Progenitor cell of endocrine pancreas (in vitro differentiated cells): ENCODE measurements at places on chromosomes 11 and 22. TPM values are rescaled to one million over a fixed set of nuclear protein-coding genes. Genes with fewer than 3 reads are reported as not detected.

DNA sequence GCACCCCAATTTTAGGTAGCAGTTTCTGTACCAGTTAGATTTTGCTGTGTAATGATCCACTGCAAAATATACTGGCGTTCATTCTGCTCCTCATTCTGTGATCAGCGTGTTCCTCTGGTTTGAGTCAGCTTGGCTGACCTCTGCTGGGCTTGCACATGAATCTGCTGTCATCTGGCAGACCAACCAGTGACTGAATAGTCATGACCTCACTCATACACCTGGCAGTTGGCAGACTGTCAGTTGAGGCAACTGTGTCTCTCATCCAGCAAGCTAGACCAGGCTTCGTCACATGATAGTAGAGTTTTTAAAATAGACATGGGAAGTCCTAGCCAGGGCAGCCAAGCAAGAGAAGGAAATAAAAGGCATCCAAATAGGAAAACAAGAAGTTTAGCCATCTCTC lies 316.3 kb upstream of the LARGE1 start:
- no peak for DNase-seq

DNA sequence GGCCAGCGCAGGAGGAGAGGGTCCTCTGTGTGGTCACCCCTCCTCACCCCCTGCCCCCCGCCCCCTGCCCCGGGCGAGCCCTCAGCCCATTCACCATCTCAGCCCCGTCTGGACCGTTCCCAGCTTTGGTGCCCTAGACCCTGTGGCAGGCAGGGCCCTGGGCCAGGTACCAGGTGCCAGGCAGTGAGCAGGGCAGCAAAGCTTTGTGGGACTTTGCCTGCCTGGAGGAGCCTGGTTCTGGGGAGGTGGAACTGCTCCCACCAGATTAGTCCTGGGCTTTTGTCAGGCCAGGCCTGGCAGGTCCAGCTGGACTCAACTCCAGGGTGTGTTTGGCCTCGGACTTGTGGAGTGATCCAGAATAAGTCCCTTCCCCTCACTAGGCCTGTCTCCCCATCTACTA lies 13.7 kb upstream of the MYRF start:
- no peak for DNase-seq

DNA sequence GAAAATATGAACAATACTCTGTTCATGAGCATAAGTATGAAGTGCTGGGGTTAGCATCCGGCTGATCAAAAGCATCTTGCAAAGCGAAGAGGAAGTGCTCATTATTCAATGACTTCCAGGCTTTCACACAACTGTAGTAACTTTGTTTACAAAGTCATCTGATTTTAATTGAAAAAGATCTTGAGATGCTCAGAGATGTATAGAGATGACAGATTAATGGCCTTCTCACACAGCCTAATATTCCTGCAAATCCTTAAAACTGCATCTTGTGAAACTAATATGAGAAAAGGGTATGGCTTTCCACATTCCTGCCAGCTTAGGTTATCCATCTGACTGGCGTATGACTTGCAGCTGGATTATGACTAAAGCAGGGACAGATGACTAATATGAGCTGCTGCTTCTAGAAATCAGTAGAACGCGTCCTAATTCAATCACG lies 125.4 kb downstream of the CASP12 start:
- DNase-seq: no peak

TEX54 gene
- total RNA-seq: not detected in 2 replicates

- DNase-seq: no peak
These were observed 16.8 kb downstream of the EED start for GRCh38 chr11:86261328-86261727.

OR10A2 gene
- not detected in 2 replicates for total RNA-seq

CYTH4 gene
- not detected in 2 replicates for total RNA-seq

- DNase-seq: no peak
These were observed 50.6 kb upstream of the TOP3B start for GRCh38 chr22:22032906-22033802.

GRCh38 chr22:32446321-32446720 lies 17.9 kb downstream of the BPIFC start:
- DNase-seq: no peak

APOL3 gene
- total RNA-seq: not detected in 2 replicates

DNA sequence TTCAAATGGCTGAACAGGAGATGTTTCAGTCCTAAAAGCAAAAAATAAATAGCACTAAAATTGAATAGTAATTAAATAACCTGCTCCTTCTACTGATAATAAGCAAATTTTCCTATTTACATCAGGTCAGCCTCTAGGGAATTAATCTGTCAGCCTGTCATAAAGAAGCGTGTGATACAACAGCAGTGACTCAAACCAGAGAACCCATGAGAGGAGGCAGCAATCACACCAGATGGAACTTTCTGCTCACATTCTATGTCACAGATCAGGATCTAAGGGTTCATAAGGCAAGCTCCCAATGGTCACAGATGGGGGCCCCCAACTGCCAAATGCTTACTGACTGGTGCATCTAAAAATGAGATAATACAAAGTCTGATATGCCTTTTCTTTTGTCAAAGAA lies 41.1 kb downstream of the RBFOX2 start:
- no peak for DNase-seq

- no peak for DNase-seq
These were observed 18.8 kb upstream of the INCENP start for GRCh38 chr11:62104816-62105653.

SLC36A4 gene
- 36.4 and 38.5 TPM in 2 replicates for total RNA-seq

- no peak for DNase-seq
These were observed 114.1 kb downstream of the SERGEF start for GRCh38 chr11:17898782-17899181.

PKNOX2 gene
- total RNA-seq: 32.8 and 39.9 TPM in 2 replicates

SCO2 gene
- total RNA-seq: 3.7 TPM in 1 of 2 replicates, not detected in the other

C22orf31 gene
- total RNA-seq: not detected in 2 replicates

- no peak for DNase-seq
These were observed 83.4 kb downstream of the SCN3B start for GRCh38 chr11:123570939-123571580.

RASSF10 gene
- total RNA-seq: 21.7 and 24.4 TPM in 2 replicates

DNA sequence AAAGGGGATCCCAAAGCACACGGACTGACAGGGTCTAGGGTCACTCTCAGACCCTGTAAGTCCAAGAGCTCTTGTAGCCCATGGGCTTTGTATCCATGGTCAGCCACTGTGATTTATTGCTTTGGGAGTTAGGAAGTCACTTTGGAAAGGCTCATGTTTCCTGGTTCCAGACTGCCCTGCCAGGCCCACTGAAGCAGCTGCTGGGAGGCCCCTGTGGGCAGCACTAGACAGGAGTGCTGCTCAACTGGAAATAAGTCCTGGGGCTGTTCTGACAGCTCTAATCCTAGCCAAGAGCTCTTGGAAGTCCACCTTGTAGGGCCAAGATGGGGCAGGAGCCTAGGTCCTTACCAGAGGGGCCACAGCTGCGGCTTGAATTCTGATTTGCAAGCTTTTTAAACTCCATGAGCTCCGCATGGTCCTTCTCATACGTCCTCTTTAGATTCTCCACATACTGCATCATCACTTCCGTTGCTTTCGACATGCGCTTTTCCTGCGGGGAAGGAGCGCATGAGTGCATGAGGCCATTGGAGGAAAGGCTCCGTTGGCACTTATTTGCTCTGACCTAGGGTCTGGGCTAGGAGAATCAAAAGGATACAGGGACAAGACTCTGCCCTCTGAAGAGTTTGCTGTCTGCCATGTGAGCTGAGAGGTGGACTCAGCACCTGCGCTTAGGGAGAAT lies 32.2 kb upstream of the LYVE1 start:
- DNase-seq: no peak

- no peak for DNase-seq
These were observed 1.1 kb upstream of the GCAT start for GRCh38 chr22:37806409-37807333.

DNA sequence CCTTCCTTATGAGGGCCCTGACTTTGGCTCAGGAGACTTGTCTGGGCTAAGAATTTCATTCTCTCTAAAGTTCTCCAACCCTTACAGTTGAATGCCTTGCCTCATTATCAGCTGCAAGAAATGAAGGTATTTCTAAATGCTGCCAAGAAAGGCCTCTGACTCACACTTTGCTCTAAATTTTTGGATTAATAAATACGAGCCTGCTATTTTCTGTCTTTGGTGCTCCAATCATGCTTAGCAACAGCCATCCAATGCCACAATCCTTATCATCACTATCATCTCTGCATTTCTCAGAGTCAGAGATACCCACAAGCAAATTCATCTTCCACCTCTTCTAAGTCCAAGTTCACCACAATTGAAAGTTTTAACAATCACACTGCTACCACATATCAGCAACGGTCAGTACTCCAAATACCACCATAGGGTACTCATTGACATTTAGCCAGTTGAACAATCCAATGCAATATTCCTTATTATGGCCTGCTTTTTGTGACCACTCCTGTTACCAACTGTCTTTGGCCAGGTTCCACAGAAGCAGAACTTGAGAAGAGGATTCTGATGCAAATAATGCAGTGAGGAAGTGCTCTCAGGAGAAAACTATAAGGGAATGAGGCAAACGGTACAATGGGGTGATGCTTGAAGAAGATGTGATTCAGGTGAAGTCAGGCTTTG lies 5.7 kb downstream of the PATE2 start:
- no peak for DNase-seq

HTR3B gene
- total RNA-seq: not detected in 2 replicates

- no peak for DNase-seq
These were observed 32.4 kb downstream of the SPECC1L start for GRCh38 chr22:24303007-24303406.

PAMR1 gene
- 0.38 and 0.64 TPM in 2 replicates for total RNA-seq

GRCh38 chr11:71282581-71283351 lies 30.4 kb upstream of the SHANK2 start:
- DNase-seq: no peak

TRIM51 gene
- not detected in 2 replicates for total RNA-seq

P2RY6 gene
- total RNA-seq: 0.13 and 0.14 TPM in 2 replicates

KRTAP5-10 gene
- 0.41 TPM in 1 of 2 replicates, not detected in the other for total RNA-seq

PAX6 gene
- 7.5 and 7.6 TPM in 2 replicates for total RNA-seq

FXYD6 gene
- total RNA-seq: 26.1 and 28.5 TPM in 2 replicates

- DNase-seq: peak; percentile 77
These were observed at the start of gene RNF214 for GRCh38 chr11:117232092-117232878. TSS of gene RNF214 (plus strand) at chr11:117232671. CDS start at chr11:117234273, 1,602 bp downstream.

- no peak for DNase-seq
These were observed 7.0 kb upstream of the TNFRSF13C start for GRCh38 chr22:41933411-41934177.

ST14 gene
- total RNA-seq: 94.7 and 94.9 TPM in 2 replicates

PATE1 gene
- not detected in 2 replicates for total RNA-seq

- peak; percentile 82 for DNase-seq
These were observed at the start of gene FAM181B for GRCh38 chr11:82733444-82734119. TSS of gene FAM181B (minus strand) at chr11:82733864. CDS start at chr11:82733729, 135 bp downstream.

ATXN10 gene
- 176 and 177 TPM in 2 replicates for total RNA-seq

DNA sequence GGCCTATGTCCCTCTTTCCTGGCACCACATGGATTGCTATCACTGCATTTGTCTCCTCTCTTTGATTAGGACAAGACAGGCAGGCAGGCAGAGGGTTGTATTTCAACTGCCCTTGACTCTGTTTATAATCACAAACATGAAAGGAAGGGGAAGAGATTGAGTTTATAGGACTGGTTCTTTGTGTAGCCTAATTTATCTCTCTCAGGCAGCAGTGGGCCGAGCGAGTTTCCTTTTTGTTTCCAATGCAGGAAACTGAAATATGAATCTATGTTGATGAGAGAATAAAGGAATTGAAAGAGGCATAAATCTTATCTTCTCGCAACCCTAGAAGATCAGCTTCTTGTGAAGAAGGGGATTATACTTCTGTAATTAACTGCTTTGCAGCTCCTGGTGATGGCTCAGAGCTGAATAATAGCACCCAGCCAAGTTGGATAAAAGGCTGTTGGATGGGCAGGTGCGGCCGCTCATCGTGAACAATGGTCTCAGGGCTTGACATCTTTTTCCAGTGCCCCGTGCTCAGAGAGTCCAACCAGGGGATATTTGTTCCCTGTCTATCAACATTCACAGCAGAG lies 80.6 kb upstream of the SYT13 start:
- no peak for DNase-seq

DNA sequence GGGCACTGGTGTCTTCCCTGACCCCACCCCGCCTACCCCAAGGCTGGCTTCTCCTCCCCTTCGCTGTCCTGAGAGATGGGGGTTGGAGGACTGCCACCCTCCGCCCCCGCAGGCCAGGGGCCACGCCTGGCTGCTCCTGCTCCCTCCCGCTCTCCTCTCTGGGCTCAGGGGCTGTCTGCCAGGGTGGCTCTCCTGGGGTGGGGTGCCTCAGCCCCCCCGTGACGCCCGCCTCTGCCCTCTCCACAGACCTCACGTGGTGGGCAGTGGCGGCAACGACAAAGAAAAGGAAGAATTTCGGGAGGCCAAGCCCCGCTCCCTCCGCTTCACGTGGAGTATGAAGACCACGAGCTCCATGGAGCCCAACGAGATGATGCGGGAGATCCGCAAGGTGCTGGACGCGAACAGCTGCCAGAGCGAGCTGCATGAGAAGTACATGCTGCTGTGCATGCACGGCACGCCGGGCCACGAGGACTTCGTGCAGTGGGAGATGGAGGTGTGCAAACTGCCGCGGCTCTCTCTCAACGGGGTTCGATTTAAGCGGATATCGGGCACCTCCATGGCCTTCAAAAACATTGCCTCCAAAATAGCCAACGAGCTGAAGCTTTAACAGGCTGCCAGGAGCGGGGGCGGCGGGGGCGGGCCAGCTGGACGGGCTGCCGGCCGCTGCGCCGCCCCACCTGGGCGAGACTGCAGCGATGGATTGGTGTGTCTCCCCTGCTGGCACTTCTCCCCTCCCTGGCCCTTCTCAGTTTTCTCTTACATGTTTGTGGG lies 8.1 kb downstream of the RCOR2 start:
- no peak for DNase-seq

GRCh38 chr11:64218628-64219353 lies 7.2 kb downstream of the TRPT1 start:
- DNase-seq: no peak

DMC1 gene
- total RNA-seq: 2.2 and 3.0 TPM in 2 replicates

GRCh38 chr11:55895216-55895615 lies 12.1 kb downstream of the TRIM51 start:
- no peak for DNase-seq

DNHD1 gene
- total RNA-seq: 7.0 and 7.7 TPM in 2 replicates

SLC39A13 gene
- total RNA-seq: 38.3 and 42.4 TPM in 2 replicates

DNA sequence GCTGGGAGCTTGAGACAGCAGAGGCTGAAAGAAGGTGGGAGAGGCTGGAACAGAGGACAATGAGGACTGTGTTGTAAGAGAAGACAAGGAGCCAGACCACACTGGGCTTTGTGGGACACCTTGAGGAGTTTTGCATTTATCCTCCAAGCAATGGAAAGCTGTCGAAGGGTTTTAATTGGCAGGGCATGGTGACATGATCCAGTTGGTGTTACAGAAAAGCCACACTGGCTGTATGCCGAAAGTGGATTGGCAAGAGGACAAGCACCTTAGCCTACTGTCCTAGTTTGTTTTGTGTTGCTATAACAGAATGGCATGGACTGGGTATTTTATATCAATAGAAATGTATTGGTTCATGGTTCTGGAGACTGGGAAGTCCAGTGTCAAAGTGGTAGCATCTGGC lies 14.0 kb upstream of the APLNR start:
- DNase-seq: no peak

- no peak for DNase-seq
These were observed 13.5 kb upstream of the ADORA2A start for GRCh38 chr22:24413736-24414385.
